Activated T-helper 1 cell treated with anti-CD3 and anti-CD28 coated beads, Interleukin-12 subunit alpha, Interleukin-12 subunit beta, Interleukin-2, Interleukin-4 antibody, amounts not matched to agents 30 ng/mL and 10 ng/mL and 1 ng/mL, durations not matched to agents 14 hours and 24 hours and 36 hours (primary cell): ENCODE measurements at places on chromosomes 16 and 17. TPM values are rescaled to one million over a fixed set of nuclear protein-coding genes. Genes with fewer than 3 reads are reported as not detected.

- DNase-seq, result no peak
Measured at GRCh38 chr16:12798846-12799245, 4.8 kb downstream of the CPPED1 start.

DNA sequence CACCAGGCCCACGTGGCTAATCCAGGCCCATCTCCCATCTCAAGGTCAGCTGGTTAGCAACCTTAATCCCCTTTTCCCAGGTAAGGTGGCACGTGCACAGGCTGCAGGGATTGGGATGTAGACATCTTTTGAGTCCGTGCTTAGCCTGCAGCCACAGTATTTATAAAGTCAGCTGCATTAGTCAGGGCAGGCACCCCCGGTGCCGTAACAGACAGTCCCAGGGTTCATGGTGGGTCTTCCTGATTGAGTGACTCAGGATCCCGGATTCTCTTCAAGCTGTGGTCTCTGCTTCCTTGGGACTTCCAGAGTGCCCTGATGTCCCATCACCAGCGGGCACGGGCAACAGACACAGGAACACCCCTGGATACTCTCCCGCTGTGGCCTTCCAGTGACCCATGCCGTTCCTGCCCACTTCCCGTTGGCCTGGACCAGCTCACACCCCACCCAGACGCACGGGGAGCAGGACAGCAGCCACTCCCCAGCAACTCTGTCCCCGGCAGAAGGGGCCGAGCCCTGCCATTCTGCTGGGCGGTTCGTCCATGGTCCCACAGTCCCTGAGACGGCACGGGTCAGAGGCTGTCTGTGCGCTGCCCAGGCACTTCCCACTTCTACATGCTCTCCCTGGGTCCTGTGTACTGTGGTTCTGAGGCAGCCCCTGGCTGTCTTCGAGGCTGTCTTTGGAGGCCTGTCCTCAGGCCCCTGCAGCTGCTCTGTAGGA, 248.6 kb upstream of the GSE1 start:
- DNase-seq, result no peak

GRCh38 chr16:66616169-66616568, 11.7 kb downstream of the CMTM3 start:
- no peak for DNase-seq

DNA sequence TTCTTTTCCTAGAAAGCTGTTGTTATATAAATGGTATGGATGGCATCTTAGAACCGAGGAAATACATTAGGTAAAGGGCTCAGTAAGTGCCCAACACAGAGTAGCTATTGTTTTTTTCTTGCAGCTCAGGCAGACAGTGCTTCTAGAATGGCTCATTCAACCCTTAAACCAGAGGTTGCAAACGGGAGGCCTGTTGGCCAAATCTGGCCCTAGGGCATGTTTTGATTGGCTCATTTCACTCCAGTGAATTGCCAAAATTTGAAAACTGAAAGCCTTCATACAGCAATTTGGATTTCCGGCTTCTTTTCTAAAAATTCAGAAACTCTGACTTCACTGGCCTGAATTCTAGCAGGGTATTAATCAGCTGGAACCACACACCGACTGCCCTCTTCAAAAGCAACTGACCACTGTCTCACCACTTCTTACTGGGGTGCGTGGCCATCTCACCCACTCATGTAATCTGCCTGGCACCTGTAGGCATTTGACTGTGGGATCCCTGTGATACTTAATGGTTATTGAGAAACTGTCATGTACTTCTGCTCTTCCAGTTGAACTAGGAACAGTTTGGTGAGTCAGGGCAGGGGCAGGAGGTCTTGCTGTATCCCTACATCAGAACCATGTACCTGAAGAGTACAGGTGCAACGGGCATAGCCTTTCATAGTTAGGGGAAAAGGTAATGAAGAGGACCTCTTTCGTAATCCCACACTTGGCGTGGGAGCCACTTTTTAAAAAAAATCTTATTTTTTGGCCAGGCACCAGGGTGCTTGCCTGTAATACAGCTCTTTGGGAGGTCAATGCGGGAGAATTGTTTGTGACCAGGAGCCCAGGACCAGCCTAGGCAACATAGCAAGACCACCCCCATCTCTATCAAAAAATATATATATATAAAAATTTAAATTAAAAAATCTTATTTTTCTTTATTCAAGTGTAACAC, 53.6 kb upstream of the SCNN1B start:
- DNase-seq, result no peak

DNA sequence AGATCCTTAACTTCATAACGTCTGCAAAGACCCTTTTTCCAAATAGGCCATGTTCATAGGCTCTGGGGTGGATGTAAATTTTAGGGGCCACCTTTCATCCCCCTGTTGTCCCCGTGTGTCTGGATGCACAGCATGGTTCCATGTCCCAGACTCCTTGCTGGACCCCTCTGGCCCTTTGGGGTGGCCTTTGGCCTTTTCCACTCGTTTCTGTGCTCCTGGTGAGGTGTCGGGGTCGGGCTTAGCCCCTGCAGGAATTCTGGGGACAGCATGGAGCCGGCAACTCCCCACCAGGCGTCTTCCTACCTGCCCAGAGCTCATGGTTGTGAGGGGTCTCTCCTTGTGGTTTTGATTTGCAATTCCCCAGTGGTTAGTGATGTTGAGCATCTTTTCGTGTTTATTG, 183.5 kb downstream of the SEC14L1 start:
- no peak for DNase-seq

The SLFN12 gene
- 6.6 and 8.4 TPM in 2 replicates for total RNA-seq

The CCL7 gene
- total RNA-seq, result not detected in 2 replicates
